ENCODE measurements at places on chromosomes 11 and 22.
A peak's percentile ranks its signal among the peaks of the same experiment; 100 is the strongest.

DNA sequence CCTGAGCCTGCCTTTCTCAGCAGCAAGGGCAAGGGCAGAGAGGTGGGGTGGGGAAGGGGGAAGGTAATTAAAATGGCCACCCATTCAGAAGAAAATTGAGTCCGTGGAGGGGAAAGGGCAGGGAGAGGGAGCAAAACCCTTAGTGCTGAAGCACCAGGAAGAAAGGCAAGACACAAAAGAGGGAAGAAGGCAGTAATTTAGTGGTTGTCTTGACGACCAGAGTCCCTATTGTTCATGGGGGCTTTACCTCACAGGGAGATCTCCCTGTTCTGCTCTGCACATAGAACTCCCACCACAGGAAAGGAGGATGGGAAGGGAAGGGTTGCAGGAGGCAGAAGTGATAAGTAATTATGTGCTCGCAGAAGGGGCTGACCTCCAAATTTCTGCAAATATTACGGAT, 23.4 kb downstream of the SNX19 start:
- no peak for DNase-seq

DNA sequence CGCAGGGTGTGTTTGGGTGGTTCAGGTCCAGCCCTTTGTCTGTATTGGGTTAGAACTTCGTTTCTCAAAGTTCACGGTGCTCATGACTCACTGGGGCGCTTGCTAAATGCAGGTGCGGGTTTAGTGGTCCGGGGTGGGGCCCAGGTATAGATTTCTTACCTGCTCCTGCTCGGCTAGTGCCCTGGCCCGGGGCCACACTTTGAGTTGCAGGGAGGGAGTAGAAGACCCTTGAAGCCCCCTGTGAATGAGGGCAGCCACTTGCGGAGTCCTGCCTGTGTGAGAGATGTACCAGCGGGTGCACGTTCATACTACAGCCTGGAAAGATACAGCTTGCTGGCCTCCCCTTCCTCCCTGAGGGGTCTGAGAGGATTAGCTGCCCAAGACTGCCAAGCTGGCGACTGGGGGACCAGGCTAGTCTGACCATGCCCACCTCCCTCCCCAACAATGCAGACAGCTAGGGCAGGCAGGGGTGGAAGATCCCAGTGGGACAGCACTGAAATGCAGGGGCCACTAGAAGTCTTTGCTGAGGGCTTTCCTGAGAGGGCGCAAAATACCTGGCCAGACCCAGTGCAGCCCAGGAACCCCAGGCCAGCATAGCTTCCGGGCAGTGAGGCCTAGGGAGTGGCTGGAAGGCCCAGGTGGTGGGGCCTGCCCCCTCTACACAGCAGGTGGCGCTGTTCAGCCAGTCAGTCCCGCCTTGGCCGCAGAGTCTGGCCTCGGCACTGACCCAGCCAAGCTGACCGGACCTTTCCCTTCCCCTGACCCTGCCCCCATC, 5.1 kb upstream of the MYRF start:
- no peak for DNase-seq

GRCh38 chr11:124740277-124740882, 638 bp downstream of the NRGN start:
- DNase-seq, result peak; percentile 44

DNA sequence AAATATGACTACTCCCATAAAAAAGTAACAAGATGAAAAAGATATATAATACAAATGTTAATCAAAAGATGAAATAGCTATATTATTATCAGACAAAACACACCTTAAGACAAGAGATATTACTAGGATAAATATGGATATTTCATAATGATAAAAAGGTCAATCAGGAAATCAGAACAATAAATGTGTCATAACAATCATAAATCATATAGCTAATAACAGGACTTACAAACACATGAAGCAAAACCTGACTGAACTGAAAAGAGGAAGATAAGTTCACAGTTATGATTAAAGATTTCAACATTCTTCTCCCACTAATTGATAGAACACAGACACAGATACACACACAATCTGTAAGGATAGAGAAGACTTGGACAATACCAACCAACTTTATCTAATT, 47.2 kb downstream of the EIF3M start:
- DNase-seq, result no peak

DNA sequence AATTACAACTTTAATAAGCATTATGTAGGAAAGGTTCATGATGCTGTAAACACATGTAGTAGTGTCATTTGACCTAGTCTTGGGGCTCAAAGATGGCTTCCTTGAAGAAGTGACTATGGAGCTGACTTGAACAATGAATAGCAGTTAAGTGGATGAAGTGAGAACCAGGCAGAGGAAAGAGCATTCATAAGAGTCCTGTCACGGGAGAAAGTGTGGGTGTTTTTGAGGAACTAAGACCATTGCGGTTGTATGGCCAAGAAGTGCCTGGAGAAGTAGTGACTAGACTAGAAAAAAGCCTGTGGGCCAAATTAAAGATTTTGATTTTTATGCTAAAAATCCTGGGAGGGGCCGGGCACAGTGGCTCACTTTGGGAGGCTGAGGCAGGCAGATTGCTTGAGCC, 7.2 kb upstream of the IL18BP start:
- DNase-seq, result no peak

DNA sequence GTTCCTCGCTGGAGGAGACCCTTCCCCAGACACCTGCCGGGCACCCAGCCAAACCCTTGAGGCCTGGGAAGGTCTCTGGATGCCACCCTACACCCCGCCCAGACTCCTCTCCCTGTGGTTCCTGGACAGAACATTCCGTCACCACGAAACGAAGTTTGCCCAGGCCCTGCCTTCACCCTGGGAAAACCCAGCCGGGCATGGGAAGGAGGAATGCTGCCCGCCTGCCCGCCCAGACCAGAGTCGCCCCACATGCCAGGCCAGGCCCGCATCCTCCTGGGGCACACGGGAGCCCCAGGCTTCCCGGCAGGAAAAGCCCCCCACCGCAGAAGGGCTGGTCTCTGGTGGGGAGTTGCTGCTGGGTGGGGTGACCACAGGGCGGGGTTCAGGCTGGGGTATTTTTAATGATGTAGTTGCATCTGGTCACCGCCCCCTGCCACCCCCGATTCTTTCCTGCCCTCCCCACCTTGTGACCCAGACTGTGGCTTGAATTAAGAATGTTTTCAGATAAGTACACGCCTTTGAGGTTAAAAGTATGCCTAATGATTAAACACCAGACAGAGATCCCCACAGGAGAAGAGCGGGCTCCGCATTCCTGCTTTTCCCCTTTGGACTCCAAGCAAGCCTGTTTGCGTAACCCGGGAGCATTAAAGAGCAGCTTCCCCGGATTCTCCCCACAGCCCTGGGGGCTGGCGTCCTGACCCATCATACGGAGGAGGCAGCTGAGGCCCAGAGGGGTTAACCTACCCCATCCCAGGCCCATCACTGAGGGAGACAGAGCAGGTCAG, 44.6 kb upstream of the PPARA start:
- DNase-seq, result no peak

DNA sequence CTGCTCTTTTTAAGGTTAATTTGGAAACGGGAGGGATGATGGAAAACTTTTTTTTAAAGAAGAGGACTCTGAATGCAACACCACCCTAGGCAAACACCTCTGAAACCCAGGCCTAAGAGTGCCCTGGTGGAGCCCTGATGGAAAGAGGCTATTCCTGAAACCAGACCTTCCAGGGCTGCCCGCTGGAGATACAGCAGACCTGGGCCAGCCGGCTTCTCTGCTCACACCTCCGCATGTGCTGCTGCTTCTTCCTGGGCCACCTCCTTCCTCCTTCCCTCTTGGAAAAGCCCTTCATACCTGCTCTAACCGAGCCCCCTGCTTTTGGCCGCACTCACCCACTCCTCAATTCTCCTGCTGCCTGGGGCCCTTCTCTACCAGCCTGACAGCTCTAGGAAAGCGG, 37.9 kb downstream of the DUSP8 start:
- DNase-seq, result no peak

DNA sequence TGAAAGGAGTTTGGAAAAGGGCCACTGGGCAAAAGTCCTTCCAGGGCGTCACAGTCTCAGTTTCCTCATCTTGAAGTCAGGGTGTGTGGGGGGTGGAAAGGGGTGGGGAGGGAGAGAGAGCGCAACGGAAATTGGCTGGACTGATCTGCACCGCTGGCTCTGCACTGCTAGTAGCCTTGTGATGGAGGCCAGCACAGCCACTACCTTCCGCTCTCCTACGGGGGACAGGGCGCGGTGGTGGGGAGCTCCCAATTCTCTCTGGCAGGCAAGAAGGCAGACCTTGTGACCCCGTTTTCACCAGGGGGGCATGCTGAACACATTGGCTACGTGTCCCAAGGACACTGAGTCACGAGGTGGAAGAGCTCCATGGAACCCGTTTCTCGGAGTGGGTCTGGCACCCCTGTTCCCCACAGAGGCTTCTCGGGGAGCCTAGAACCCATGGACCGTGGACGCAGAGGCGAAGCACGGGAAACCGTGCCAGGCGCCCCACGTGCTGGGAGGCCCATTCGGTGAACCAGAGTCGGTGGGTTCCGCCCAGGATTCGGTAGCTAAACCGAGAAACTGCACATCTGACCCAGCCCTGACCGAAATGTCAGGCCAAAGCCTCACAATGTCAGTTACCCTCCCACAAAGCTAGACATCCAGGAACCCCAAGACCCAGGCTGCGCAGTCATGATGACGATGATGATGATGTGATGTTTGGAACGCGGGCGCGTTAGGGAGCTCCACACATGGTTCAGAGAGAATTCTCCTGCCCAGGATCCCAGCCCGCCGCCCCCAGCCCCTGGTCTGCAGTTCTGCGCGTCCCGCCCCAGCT, 28.3 kb upstream of the WNT11 start:
- DNase-seq, result no peak

GRCh38 chr11:107257710-107258109, 199.9 kb downstream of the CWF19L2 start:
- DNase-seq, result no peak

DNA sequence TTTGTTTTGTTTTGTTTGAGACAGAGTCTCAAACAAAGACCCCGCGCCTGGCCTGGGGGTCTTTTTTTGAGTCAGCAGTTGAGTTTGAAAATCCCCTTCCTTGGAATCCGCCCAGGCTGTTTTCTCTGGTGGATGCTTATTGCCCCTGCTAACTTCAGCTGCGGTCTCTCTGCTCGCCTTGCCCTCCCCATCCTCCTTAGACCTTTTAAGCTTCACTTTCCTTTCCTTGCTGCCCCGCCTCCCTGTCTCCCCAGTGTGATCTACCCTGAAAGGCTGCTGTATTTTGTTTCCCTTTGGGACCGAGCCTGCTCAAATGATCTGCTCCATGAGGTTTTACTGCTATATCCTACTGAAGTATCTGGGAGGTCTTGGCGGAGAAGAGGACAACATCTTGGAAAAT, 2.5 kb downstream of the USP18 start:
- DNase-seq, result no peak

- no peak for DNase-seq
Measured at GRCh38 chr11:129295746-129296145, 79.9 kb upstream of the BARX2 start.

Data from DMS79 treated with DMSO at 0.1 percent for 48 hours (cell line).